ENCODE measurements at places on chromosomes 2 and 18. TPM values are rescaled to one million over a fixed set of nuclear protein-coding genes. Genes with fewer than 3 reads are reported as not detected.

Gene TRIM43
- total RNA-seq, result not detected

Gene CFAP65
- not detected for total RNA-seq

Gene GAL3ST2
- total RNA-seq, result not detected

Gene PLGLB1
- total RNA-seq, result not detected

Gene DIPK1C
- total RNA-seq, result not detected

Gene LBX2
- total RNA-seq, result 3.0 TPM

Gene CDH7
- total RNA-seq, result not detected

Gene RESP18
- not detected for total RNA-seq

Gene ST6GAL2
- total RNA-seq, result 55.5 TPM

Gene NTSR2
- not detected for total RNA-seq

Gene FER1L5
- total RNA-seq, result not detected

Gene VSNL1
- not detected for total RNA-seq

Gene CCDC85A
- 15.0 TPM for total RNA-seq

Gene POTEF
- total RNA-seq, result not detected

Gene IL36B
- total RNA-seq, result not detected

Gene ZAP70
- 2.7 TPM for total RNA-seq

Gene OSBPL6
- 1.4 TPM for total RNA-seq

Gene ABCG8
- not detected for total RNA-seq

Gene CFC1
- total RNA-seq, result not detected

Gene ASB18
- not detected for total RNA-seq

Gene POMC
- 18.6 TPM for total RNA-seq

Gene ADAM23
- 2.3 TPM for total RNA-seq

Gene ALLC
- not detected for total RNA-seq

Gene CCNYL1
- 12.3 TPM for total RNA-seq

Gene CDCA7
- not detected for total RNA-seq

Gene REG3A
- not detected for total RNA-seq

Gene PNO1
- 5.4 TPM for total RNA-seq

Gene CYP27A1
- total RNA-seq, result 53.1 TPM

Gene IL1F10
- not detected for total RNA-seq

Gene PPP1R1C
- not detected for total RNA-seq

Gene CHRNG
- not detected for total RNA-seq

Gene RAB17
- 0.32 TPM for total RNA-seq

Gene SLC35F6
- 43.4 TPM for total RNA-seq

Gene SGPP2
- total RNA-seq, result 0.21 TPM

Gene PJVK
- total RNA-seq, result not detected

Gene C2orf72
- 20.5 TPM for total RNA-seq

Gene RGPD8
- 8.2 TPM for total RNA-seq

Gene CLEC4F
- not detected for total RNA-seq

Gene INPP5D
- total RNA-seq, result 21.7 TPM

Gene LINC00305
- total RNA-seq, result not detected

Data from ascending aorta (tissue), 2 donors.